ENCODE measurements at places on chromosomes 7 and 10.
A peak's percentile ranks its signal among the peaks of the same experiment; 100 is the strongest.

DNA sequence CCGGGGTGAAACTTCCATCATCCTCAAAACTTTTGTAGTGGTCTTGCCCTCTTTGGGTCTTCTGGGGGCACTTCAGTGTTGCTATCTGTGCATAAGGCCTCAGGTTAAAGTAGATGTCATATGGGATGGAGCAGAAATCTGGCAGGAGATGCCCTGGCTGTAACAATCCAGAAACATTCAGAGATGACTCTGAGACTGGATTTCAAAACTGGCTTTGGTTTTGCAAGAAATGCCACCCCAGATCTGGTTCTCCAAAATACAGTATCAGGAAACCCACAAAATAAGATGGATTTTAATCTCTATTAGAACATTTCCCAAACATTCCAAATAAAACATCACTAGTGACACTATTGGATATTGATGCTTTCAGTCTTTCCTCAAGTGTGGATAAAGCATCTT, 191.5 kb downstream of the REEP3 start:
- DNase-seq = no peak

- DNase-seq = peak; percentile 50
Measured at GRCh38 chr10:5960070-5960972, 17.0 kb downstream of the IL15RA start.

DNA sequence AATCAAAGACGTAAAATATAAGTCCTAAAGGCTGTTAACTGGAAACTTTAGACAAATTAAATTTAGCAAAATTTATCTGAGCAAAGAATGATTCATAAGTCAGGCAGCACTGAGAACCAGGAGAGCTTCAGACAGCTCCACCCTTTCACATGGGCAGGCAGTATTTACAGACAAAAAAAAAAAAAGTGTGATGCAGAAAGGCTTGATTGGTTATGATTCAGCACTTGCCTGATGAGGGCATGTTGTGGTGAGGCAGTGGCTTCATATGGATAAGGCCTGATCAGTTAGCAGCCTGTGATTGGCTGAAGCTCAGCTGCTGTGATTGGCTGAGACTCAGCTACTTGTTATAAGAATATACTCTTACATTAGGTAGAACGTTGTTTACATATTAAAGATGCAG, 495.4 kb upstream of the POM121L12 start:
- DNase-seq = no peak

DNA sequence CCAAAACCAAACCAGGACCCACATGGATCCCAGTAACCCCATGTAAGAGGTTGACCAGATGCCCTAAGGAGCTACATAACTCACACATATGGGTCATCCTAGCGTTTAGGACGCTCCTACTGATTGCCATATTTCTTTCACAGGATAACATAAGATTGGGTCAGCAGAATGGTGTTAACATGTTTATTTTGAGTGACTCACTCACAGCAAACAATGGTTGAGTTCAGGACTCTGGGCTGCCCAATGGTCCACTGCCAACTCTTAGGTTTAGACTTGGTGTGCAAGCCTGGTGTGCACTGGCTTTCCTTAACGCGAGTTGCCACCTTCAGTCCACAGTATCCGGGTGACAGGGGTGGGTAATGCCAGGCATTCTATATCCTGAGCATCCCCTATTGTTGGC, 211.5 kb downstream of the GPAM start:
- no peak for DNase-seq

Data from posterior vena cava (tissue), 2 donors.